Activated CD4-positive, alpha-beta T cell treated with anti-CD3 and anti-CD28 coated beads, Interleukin-2, Interleukin-6, amounts not matched to agents 100 ng/mL and 50 ng/mL, durations not matched to agents 16 hours and 8 hours (primary cell): ENCODE measurements at places on chromosomes 7 and 10.

DNA sequence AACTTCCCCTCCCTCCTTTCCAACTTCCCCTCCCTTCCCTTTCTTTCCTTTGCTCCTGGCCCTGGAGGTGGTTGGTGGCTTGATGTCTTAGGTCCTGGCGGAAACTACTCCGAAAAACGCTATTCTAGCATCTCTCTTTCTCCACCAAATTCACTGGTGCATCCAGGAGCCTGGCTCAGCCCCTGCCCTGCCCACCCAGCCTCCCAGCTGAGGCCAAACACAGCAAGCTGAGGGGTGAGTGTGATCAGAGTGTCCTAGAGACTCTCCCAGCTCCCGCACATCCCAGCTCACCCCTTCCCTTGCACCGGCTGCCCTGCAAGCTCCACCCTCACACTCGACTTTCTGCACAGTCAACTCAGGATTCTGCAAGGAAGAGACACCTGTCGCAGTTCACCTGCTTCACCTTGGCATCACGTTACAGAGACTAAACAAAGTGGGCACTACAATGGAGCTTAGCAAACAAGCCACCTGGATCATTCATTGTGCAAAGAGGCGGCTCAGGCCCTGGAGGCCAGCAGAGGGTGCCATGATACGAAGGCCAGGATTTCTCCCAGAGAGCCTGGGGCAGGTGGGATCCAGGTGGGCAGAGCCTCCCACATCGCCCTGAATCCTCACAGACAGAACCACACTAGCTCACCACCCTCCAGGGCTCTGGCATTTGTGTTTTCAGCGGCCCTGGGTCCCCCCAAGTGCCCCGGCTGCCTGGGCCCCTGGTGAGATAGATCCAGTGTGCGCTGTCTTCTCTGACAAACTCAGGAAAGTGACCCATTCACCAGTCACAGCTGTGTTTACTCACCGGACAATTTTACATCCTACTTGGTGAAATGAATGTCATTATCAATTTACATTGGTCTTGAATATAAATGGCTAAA, 169.6 kb downstream of the TCERG1L start:
- no peak for DNase-seq

GRCh38 chr7:95509199-95509598, 23.5 kb downstream of the ASB4 start:
- DNase-seq, result peak; percentile 56

DNA sequence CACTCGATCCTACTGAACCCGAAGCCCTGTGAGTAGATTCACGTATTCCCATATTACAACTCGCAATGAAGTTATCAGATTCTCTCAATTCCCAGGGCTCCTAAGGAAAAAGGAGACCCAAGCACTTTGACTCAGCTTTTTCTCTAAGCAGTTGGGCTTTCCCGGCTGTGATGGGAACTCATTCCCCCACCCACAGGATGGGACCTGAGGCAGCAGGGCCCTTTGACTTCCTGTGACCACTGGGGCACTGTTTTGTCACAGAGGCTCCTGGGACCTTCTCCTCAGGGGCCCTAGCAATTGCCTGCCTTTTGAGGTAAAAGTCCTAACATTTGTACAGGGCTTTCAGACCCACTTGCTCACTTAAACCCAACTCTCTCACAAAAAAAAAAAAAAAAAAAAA, 122.8 kb upstream of the PDLIM1 start:
- no peak for DNase-seq

DNA sequence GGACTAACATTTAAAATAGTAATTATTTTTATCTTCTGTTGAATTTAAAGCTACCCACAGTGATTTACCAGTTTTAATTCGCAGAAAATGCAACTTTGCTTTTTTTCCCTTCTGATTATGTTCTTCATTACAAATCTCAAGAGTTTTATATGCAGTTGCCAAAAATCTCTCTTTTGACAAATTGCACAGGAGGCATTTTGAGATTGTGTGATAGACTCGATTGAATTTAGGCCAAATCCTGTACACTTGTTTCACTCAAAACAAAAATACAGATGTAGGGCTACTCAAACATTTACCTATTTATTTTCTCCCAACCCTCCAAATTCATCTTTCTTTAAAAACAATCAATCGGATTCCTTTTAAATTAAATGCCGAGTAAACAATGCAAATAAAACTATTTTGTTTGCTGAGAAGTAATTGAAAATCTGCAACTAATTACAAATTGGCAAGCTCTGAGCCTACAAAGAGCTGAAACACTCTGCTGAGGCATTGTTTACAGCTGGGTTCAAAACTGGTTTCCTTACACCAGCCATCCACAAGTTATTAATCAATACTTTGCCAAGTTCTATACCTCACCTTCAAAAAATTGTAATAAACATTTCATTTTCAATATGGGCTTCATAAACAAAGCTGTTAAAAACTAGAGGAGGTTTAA, 214.9 kb upstream of the TCF7L2 start:
- no peak for DNase-seq

DNA sequence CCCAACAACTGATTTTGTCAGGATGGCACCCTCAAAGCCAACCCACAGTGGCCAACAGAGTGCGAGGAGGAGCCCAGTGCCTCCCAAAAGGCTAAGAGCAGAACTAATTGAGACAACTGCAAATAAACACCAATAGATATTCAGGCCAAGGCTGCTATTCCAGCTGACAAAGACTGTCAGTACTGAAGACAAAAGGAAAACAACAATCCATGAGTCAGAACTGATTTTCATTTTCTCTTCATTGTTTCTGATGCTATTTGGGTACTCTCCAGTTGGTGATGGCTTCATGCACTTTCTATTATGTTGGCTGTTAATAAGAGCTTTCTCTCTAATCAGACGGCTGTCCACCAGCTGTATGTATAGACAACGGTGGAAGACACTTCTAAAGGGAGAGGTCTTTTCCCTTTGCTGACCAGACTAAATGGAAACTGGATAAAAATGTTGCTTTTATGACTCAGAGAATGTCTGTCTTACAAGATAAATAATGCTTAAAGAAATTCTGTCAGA, 515.9 kb downstream of the PARD3 start:
- DNase-seq, result no peak

GRCh38 chr7:97801108-97801507, 69.2 kb downstream of the TAC1 start:
- no peak for DNase-seq

- peak; percentile 41 for DNase-seq
Measured at GRCh38 chr10:22369434-22370072, 24.3 kb downstream of the SPAG6 start.

- no peak for DNase-seq
Measured at GRCh38 chr10:55224007-55224781, 423.2 kb upstream of the PCDH15 start.

DNA sequence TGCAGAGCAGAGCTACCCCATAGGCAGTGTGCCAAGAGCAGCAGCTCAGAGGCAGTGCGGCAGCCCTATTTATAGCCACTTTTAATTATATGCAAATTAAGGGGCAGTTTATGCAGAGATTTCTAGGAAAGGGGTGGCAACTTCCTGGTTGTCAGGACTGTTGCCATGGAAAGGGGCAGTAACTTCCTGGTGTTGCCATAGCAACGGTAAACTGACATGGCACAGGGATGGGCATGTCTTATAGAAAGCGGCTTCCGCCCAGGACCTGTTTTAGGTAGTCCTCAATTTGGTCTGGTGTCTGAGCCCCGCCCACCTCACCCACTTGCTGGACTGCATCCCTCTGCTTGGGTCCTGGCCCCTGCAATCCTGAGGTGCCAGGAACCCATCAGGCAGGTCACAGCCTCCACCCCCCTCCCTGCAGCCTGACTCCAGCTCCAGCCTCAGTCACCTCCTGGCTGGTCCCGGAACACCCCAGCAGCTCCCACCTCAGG, 115.8 kb downstream of the TMEM130 start:
- DNase-seq, result no peak

- DNase-seq, result no peak
Measured at GRCh38 chr7:98231493-98232262, 20.4 kb downstream of the TECPR1 start.

DNA sequence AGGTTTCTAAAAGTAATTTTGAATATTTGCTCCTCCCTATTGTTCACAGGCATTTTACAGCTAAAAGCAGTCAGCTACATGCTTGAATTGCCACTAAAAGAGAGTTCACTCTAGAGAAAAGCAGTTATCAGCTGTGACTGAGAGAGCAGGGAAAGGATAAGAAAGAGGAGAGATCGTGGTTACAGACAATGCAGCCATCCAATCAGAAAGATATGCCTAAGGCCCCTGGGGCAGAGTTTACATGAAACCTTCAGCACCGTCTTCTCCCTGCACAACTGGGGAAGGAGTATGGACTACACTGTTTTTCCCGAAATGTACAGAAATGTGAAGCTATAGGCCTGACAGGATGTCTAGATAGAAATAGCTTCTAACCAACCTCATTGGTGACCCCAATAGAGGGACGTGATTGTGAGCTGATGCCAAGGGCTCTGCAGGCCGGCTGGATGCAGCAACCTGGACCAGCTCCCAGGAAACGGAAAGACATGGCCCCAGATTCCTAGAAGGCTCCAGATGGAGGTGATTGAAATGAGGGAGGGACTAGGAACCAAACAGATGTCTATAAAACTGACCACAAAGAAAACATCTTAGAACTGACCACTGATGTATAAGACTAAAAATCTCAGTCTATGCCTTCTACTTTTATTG, 3.2 kb upstream of the VSTM4 start:
- DNase-seq, result no peak

DNA sequence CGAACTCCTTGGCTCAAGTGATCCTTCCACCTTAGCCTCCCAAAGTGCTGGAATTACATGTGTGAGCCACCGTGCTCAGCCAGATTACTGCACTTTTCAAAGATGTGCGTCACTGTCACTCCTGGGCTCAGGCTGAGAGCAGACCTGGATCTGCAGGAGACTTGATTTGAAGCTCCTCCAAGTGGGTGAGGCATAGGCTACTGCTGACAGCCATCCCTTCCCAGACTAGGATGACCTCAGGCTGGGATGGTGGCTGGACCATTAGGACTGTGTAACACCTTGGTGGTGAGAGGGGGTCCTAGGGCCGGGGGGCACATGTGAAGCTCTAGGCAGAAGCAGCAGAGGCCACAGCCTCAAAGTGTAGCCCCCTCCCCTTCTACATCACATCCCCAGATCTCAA, 8.2 kb upstream of the SRRM3 start:
- DNase-seq, result no peak

- DNase-seq, result no peak
Measured at GRCh38 chr10:111705021-111705420, 478.5 kb downstream of the GPAM start.
